Esophagus squamous epithelium (tissue), 5 donors: ENCODE measurements at places on chromosomes 4 and X.

GRCh38 chr4:17877661-17878060 is 66.9 kb downstream of the NCAPG start:
- DNase-seq: no peak

DNA sequence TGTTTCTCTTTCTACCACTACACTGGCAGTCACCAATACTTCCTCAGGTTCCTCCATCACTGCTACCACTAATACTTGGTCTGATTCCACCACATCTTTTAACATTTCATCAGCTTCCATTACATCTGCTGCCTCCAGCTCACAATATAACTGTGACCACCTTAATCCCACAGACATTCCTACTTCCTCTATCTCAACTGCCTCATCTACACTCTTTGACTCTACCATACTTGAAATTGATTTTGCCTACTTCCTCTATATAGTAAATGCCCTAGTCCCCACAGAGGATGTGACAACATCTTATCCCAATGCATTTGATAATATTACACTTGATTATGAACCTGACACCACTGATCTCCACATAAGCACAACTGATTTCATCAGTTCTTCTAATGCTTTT is 29.0 kb downstream of the OPRPN start:
- DNase-seq: no peak

- no peak for DNase-seq
Measured at GRCh38 chrX:130075777-130076176, 34.5 kb downstream of the ELF4 start.

- no peak for DNase-seq
Measured at GRCh38 chrX:42485601-42486000, 292.4 kb downstream of the PPP1R2C start.

GRCh38 chrX:97898798-97899197 is 1015.1 kb downstream of the RPA4 start:
- DNase-seq: no peak

GRCh38 chrX:49992853-49993252 is 70.5 kb downstream of the CLCN5 start:
- no peak for DNase-seq

GRCh38 chr4:87947381-87948160 is 27.9 kb upstream of the SPP1 start:
- DNase-seq: no peak

DNA sequence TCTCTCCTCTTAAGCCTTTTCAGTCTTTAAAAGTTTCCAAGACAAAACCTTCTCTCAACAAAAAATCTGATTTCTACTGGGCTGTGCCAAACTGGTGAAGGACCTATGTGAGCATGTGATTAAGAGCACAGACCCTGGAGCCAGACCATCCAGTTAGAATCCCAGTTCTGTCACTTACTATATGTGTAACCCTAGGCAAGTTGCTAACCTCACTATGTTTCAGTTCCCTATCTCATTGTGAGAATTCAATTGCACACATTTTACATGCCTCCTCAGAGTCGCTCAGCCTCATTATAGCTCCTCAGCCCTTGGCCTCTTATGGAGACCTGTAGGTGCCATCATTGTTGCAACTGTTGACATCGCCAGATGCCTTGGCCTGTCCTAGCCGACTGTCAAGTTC is 54.1 kb upstream of the VEGFD start:
- DNase-seq: no peak

- DNase-seq: no peak
Measured at GRCh38 chrX:108347800-108348199, 90.4 kb downstream of the COL4A6 start.

DNA sequence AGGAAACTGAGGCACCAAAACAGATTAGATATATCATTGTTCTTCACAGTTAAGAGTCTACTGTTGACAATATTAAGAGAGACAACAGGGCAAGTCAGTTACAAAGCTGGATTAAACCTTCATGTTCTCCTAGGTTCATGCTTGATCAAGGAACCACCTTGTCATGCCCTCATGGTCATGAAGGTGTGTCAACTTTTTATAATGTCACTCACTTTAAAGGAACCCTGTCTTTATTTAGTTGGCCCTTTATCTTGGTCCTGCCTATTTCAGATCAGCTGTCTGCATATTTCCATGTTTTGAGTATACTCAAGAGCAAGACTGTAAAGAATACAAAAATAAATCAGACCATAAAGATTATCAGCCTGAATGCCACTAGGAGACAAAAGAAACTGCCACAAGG is 140.2 kb upstream of the FAM241A start:
- no peak for DNase-seq

DNA sequence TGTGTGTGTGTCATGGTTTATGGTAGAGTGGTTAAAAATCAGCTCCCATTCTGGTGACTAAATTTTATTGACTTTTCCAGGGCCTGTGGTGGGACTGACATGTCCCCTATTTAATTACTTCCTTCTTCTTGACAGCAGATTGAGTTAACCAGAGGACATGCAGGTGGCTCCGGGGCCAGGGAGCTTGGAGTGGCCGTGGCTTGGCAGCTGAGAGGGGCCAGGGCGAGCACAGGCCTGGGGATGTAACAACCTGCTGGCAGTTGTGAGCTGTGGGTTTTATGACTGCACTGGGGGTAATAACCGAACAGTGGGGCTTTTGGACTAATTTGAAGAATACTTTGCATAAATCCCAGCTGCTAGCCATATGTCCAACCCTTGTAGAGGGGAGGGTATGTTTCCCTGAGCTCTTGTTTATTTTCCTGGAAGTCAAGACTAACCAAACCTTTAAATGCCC is 186.0 kb downstream of the MID1IP1 start:
- DNase-seq: no peak

DNA sequence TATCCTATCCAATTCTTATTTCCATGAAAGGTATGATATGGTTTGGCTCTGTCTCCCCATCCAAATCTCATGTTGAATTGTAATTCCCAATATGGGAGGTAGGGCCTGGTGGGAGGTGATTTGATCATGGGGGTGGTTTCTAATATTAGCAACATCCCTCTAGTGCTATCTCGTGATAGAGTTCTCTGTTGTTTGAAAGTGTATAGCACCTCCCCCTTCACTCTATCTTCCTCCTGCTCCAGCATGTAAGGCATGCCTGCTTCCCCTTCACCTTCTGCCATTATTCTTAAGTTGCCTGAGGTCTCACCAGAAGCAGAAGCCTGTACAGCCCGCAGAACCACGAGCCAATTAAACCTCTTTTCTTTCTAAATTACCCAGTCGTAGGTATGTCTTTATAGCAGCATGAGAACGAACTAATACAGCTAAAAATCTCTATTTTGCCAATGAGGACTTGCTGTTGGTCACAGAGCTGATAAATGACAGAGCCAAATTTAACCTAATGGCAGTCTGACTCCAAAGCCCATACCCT is 247.2 kb downstream of the HNRNPD start:
- DNase-seq: no peak

DNA sequence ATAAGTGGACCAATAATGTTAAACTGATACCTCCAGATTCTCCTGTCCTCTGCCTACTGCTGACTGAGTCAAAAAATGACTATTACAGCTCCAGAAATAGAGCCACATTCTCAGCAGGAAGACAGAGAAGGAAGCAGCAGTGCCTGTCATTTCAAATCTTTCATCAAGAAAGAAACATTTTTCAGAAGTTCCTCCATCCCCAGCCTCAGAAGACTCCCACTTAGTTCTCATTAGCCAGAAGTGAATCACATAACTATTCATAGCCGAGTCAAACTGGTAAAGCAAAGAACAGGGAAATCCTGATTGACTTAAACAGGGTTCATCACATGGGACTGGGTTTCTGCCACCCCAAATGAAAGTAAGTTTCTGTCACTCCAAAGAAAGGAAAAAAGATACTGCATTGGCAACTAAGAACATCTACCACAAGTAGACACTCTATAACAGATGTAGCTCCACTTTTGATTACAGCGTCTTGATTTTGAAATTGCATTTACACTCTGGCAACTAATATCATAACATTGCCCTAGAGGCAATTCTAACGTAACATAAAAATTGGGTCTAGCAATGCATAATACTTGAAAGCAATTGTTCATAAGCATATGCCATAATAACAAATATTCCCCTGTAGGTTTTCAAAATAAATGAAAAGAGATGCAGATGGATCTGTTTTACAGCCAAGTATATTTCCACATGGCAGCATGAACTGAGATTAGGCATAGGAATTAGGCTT is 599.8 kb downstream of the GALNTL6 start:
- DNase-seq: no peak

DNA sequence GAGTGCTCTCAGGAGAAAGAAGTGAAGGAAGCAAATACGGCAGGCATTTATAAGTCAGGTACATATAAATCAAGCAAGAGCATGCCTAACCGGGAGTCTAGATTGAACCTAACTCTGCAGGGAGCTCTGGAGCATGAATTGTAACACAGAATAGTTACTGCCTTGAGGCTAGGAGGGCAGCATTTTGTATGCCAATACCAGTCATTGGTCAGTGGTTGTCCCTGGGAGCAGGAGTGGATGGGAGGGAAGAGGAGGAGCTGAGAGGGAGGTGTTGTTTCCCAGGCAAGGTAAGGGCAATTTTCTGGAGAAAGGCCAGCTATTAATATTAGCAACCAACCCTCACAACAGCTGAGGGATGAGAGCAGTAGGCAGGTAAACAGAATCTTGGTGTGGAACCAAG is 224.7 kb upstream of the DCAF8L1 start:
- DNase-seq: no peak

GRCh38 chr4:5611750-5612149 is 96.6 kb downstream of the EVC2 start:
- DNase-seq: no peak

GRCh38 chr4:87120010-87120409 is 100.4 kb downstream of the KLHL8 start:
- no peak for DNase-seq

DNA sequence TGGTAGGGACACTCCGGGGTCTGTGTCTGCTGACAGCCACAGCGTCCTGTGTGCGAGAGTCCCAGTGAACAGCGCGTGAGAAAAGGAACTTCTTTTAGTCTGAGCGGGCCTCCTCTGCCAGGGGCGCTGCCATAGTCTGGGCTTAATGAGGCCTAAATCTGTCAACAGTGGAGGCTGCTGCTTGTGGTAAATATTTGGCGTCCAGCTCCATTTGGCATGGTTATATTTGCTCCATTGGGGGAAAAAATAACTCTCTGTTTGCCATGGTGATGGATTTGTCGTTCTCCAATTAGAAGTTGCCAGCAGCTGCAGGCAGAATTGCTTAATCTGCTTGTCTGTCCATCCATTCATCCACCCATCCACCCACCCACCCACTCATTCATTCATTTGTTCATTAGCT is 71.4 kb upstream of the PSAPL1 start:
- no peak for DNase-seq

DNA sequence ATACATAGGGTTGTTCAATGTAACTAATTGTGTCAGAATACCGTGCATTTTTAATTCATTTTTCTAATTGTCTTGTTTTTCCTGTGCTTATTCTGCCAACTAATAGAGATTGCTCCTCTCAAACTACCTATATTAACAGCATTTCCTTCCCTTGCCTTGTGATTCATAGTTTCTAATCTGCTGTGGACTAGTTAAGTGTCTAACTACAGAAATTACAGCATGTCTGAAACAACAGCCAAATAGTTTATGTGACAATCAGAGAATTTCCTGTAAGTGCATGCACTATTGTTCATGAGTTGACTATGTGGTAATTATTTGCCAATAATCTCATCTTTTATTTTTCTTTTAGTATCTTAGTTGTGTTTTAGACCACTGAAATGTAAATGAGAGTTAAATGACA is 4.1 kb upstream of the SEC24B start:
- DNase-seq: no peak
